Effector CD4-positive, alpha-beta T cell (primary cell): ENCODE measurements at places on chromosomes 3 and 15.

- DNase-seq = no peak
Measured at GRCh38 chr3:53800041-53800906, 45.9 kb downstream of the CHDH start.

- no peak for DNase-seq
Measured at GRCh38 chr3:122497425-122497824, 17.3 kb downstream of the KPNA1 start.

- DNase-seq = no peak
Measured at GRCh38 chr3:155872904-155873646, 2.6 kb downstream of the GMPS start.

GRCh38 chr3:69972672-69973071 is 26.9 kb upstream of the SAMMSON start:
- no peak for DNase-seq

DNA sequence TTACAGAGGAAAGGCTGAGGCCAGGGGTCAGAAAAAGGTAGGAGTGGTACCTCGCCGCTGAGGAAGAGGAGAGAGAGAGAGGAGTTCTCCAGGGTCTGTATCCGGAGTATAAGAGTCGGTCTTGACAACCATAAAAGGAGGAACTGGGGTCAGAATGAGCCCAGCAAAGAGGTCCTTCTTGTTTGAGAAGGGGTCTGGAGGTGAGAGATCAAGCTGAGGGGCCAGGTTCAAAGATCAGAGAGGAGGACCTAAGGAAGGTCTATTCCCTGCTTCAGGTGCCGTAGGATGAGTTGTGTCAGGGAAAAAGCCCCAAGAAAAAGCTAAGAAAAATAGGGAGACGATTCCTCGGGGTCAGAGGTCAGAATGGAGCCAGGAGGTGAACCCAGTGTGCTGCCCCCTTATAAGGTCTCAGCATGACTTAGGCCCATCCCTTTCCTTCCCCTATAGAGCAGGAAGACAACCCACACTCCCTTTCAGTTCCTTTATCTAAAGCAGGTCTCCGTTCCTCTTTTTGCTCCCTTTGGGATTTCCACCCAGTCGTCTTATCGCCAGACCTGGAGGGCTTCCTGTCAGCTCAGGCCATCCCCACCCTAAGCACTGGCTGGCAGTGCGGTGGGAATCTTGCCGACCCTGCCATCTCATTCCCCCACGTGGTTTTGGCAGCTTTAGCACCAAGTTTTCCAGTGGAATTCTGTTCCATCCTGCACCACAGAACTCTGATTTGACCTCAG is 651 bp downstream of the MTMR14 start:
- no peak for DNase-seq

DNA sequence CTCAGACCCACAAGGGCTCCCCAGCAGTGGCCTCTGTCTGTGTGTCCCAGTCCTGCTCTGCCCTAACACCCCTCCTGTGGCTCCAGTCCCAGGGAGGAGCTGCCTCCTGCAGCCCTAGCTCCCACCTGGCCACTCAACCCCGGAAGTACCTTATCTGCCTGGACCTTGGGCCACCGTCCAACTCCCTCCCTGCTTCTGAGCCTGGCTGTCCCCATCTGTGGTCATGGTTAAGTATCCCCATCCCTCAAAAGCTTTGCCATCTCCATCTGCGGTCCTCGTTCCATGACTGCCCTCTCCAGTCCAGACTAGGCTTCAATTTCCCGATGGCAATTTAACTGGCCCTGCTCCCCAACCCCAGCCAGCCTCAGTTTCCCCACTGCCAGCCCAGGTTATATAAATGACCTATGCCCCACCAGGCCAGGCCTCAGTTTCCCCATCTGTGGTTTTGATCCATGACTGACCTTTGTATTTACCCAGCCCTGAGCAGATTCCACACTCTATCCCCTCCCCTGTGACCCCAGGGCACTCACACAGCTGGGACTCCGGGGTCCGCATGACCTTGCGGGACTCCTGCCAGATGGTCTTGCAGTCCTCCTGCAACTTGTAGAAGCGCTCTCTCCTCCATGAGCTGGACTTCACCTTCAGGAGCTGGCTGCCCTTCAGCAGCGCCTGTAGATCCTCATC is 9.6 kb downstream of the PLCD1 start:
- no peak for DNase-seq

- DNase-seq = no peak
Measured at GRCh38 chr15:43975326-43975725, 148.5 kb downstream of the WDR76 start.

DNA sequence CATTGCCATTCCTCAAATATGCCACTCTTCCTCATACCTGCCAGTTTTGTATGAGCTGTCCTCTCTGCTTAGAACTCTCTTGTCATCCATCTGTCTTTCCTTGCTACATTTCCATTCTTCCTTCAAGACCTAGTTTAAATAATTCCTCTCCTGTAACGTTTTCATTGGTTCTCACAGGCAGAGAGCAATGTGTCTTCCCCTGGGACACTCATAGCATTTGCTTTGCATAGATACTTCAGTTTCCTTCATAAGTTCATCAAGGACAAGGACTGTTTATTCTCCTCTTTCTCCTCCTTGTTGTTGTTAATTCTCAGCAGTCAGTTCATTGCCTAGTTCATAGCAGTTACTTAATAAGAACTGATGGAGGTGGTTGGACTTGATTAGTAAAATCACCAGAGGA is 10.5 kb downstream of the NR2C2 start:
- DNase-seq = no peak

- no peak for DNase-seq
Measured at GRCh38 chr3:58291671-58292338, 14.2 kb upstream of the RPP14 start.

GRCh38 chr3:31247850-31248562 is 284.7 kb upstream of the STT3B start:
- DNase-seq = no peak

- DNase-seq = no peak
Measured at GRCh38 chr3:130748981-130749380, 2.4 kb upstream of the PIK3R4 start.

GRCh38 chr15:63057468-63058345 is 15.2 kb downstream of the TPM1 start:
- no peak for DNase-seq

DNA sequence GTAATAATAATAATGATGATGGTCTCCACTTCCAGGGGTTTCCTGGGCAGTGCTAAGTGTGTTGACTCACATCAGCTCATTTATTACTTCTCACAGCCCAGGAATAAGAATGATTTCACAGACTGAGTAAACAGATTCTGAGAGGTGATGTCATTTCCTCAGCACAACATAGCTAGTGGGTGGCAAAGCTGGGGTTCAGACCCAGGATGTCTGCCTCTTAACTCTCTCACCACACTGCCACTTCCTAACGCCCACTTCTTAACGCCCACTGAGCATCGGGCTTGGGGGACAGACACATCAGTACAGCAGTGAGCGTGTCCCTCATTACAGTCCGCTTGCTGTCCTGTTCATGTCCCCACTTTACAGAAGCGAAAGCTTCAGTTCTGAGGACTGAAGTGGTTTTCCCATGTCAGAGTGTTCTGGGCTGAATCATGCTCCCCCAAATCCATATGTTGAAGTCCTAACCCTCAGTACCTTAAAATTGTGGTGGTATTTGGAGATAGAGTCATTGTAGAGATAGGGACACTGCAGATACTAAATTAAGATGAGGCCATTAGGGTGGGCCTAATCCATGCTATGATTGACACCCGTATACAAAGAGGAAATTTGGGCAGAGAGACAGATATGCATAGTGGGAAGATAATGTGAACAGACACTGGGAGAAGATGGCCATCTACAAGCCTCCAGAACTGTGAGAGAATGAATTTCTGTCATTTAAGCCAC is 68.0 kb downstream of the ATP2B2 start:
- peak; percentile 34 for DNase-seq

- no peak for DNase-seq
Measured at GRCh38 chr3:63768386-63768785, 50.7 kb upstream of the C3orf49 start.

DNA sequence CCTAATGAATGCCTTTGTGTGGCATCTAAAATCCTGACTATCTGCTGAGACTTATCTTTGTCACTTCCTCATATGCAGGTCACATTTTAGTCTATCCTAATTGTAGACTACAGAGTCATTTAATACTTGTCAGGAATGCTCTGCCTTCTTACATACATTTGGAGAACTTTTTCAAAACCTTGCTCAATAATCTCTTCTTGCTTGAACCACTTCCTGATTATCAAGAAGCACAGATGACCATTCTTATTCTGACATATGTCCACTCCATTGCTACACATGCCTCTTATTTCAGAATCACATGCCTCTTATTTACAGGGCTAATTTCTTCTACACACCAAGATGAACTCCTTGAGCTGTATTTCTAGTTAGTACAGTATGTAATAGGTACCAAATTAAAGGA is 400.3 kb downstream of the TBC1D5 start:
- DNase-seq = no peak
